ENCODE measurements at places on chromosomes 5 and 9.
A peak's percentile ranks its signal among the peaks of the same experiment; 100 is the strongest.

DNA sequence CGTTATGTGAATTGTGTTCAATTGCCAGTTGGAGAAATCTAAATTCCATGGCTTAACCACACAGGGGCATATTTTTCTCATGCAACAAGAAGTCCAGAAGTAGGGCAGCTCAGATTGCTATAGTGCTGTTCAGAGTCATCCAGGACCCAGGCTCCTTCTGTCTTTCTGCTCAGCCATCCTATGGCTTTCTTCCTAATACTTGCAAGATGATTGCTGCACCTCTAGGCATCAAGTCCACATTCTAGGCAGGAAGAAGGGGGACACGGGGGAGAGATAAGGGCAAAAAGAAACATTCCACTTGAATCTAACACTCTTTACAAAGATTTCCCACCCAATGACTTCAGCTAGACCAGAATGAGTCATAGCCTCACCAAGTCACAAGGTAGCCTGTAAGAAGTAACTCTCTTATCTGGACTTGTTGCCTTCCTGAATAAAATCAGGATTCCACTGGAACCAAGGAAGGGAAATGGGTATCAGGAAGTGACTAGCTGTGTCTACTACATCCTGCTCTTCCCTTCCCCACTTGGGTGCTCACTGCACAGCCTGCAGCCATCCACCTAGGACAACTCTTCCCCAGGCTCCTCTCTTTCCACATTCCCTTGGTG, 5.3 kb downstream of the ERAP2 start:
- no peak for DNase-seq

DNA sequence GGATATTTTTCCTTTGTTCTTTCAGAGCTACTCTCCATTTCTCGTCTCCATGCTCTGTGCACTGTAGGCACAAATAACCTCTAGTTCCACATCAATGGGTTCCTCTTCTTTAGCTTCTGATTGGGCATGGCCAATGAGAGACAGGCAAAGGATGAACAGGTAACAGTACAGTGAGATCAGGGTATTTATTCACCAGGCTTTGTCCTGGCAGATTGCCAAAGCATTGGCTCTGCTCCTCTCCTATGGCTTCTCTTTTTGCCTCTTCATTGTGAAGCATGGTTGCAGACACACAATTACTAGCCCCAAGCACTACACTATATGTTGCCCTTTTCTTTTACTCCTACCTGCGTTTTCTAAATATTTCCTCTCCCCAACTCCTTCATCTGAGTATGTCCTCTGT, 215.1 kb upstream of the ARRDC3 start:
- no peak for DNase-seq

GRCh38 chr9:134413890-134414623, 87.8 kb downstream of the RXRA start:
- DNase-seq, result peak; percentile 52

- no peak for DNase-seq
These were observed 456 bp downstream of the ZNF79 start for GRCh38 chr9:127424676-127424999.

- no peak for DNase-seq
These were observed 17.3 kb upstream of the BICD2 start for GRCh38 chr9:92781899-92782298.

DNA sequence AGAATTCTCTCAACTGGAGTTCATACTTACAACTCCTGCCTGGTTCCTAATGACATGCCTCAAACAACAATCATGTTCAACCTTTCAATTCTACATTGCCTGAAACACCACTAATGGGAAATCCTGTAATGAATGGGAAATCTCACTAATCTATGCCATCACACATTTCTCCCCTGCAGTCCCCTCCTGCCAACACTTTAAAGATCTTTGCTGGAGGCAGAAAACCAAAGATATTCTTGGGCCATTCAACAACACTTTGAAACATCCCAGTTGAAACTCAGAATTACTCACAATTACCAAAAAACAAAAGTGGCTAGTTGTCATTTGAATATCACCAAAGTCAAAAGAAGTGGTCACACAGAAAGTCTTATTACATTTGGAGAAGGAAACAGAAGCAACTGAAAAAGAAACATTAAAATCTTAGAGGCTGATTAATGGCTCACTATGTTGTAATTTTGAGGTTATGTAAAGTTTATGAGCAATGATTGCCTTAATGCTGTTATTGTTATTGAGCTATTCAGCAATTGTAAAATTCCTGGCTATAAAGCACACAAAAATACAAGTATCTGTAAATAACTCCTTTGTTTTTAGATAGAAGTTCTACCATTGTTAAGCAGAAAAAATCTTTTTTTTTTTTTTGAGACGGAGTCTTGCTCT, 313.4 kb upstream of the SLC30A5 start:
- no peak for DNase-seq
